ENCODE measurements at places on chromosomes 3 and 15.

DNA sequence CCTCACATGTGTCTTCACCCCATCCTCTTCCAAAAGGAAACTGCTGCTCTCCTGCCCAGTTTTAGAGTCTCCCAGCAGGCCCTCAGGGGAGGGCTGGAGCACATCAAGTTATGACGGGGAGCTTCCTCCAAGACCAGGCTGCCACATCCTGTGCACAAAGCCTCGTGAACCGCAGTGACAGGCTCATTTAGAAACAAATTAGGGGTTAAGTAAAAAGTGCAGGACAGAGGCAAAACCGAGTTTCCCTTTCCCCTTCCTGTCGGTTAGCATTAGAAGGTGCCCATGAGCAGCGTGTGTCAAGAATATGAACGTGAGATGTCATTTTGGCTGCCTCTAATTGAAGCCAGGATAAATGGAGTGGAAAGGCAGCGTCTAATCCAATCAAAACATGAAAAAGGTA, 199.7 kb downstream of the ARRDC4 start:
- peaks cover 2% of the 10 kb centered on the region for H3K27me3 ChIP-seq
- H3K4me3 ChIP-seq: no peak overlapping the region
- H3K27ac ChIP-seq: no peak overlapping the region
- no peaks in the 10 kb centered on the region for H3K36me3 ChIP-seq

DNA sequence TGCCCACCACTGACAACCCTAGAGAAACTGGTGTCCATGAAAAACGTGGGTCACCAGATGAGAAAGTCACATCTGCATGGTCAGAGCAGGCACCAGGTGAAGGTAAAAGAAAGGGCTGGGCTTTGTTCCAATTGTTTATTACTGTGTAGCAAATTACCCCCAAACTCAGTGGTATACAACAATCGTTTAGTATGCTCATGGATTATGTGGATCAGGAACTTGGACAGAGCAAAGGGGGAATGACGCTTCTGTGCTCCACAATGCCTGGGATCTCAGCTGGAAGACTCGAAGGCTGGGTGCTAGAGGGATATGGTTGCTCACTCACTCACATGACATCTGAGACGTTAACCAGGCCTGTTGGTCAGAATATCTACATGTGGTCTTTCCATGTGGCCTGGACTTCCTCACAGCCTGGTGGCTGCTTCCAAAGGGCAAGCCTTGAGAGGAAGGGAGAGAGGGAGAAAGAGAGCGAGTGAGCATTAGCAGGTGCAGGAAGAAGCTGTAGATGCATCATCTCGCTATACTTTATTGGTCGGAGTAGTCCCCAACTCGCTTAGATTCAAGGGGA, 44.9 kb downstream of the LPP start:
- no peaks in the 10 kb centered on the region for H3K27me3 ChIP-seq
- no peak overlapping the region for H3K4me3 ChIP-seq

DNA sequence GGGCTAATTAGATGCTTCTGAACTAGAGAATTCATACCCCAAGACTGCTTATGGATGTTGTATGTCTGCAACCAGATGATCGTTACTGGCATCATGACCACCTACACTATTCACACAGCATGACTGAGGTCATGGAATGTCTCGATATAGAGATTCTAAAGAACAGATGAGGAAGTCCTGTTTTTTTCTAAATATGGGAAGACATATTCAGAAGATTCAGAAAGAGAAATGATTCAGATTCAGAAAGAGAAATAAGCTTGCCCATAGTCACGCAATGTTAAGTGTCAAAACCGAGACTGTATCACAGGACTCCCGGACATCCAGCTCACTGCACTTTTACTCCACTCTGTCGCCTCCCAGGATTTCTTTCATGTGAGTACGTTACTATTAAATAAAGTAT, 136.2 kb downstream of the TPRG1 start:
- H3K27me3 ChIP-seq: no peaks in the 10 kb centered on the region
- no peak for DNase-seq
- H3K4me1 ChIP-seq: peaks cover 8% of the 10 kb centered on the region
- no peaks in the 10 kb centered on the region for H3K36me3 ChIP-seq
- no peak overlapping the region for H3K4me3 ChIP-seq
- no peak overlapping the region for H3K27ac ChIP-seq

- no peak for DNase-seq
- H3K27ac ChIP-seq: no peak overlapping the region
- H3K36me3 ChIP-seq: no peaks in the 10 kb centered on the region
Observed at GRCh38 chr3:115611630-115612029, 11.7 kb upstream of the GAP43 start.

DNA sequence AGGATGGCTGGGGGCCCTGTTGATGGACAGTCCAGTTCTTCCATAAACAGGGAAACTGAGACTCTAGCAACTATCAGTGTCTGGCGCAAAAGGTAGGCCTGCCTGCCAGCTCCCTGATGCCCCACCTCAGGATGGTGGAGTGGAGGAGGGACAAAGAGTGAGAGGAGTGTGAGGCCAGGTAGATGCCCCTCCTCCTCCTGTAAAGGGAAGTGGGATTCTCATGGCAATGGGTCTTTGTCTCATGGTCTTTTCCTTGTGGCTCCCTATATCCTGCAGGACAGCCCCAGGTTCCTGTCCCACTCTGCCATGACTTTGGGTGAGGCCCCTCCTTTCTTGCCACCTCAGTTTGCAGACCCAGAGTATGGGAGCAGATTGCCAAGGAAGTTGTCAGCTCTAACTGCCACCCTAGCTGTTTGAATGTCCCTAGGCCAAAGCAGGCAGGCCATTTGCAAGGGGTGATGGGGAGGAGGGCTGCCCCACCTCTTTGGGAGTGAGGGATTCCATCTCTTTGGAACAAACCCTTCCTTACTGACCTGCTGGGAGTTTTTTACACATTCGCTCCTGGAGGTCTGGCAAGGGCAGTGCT, 2.8 kb upstream of the DNAH1 start:
- H3K27ac ChIP-seq: no peak overlapping the region
- no peaks in the 10 kb centered on the region for H3K27me3 ChIP-seq
- no peak overlapping the region for H3K4me3 ChIP-seq
- peaks cover 18% of the 10 kb centered on the region for H3K36me3 ChIP-seq

- H3K27me3 ChIP-seq: no peaks in the 10 kb centered on the region
- H3K4me3 ChIP-seq: no peak overlapping the region
- peaks cover 67% of the 10 kb centered on the region for H3K36me3 ChIP-seq
- H3K27ac ChIP-seq: no peak overlapping the region
Observed at GRCh38 chr3:48966367-48966766, 23.7 kb upstream of the P4HTM start.
